ENCODE measurements at places on chromosomes 13 and 19. TPM values are rescaled to one million over a fixed set of nuclear protein-coding genes. Genes with fewer than 3 reads are reported as not detected.

The CATSPERD gene
- total RNA-seq = not detected

The ZNF224 gene
- total RNA-seq = 13.4 TPM

The ZNF284 gene
- total RNA-seq = 1.9 TPM

The SULT2B1 gene
- total RNA-seq = not detected

The ZNF844 gene
- 3.0 TPM for total RNA-seq

The HPN gene
- total RNA-seq = not detected

The C19orf81 gene
- 0.67 TPM for total RNA-seq

The TEKTIP1 gene
- total RNA-seq = 0.78 TPM

The RAB3A gene
- 6.3 TPM for total RNA-seq

Data from activated CD8-positive, alpha-beta memory T cell treated with anti-CD3 and anti-CD28 coated beads for 36 hours (primary cell).